ENCODE measurements at places on chromosomes 16 and 17. TPM values are rescaled to one million over a fixed set of nuclear protein-coding genes. Genes with fewer than 3 reads are reported as not detected.

- no peak overlapping the region for H3K27ac ChIP-seq
- H3K27me3 ChIP-seq, result no peaks in the 10 kb centered on the region
- H3K36me3 ChIP-seq, result no peaks in the 10 kb centered on the region
- no peak for DNase-seq
- H3K4me3 ChIP-seq, result no peak overlapping the region
Observed at GRCh38 chr16:66286527-66286926, 80.0 kb upstream of the CDH5 start.

The KRT39 gene
- total RNA-seq, result not detected

DNA sequence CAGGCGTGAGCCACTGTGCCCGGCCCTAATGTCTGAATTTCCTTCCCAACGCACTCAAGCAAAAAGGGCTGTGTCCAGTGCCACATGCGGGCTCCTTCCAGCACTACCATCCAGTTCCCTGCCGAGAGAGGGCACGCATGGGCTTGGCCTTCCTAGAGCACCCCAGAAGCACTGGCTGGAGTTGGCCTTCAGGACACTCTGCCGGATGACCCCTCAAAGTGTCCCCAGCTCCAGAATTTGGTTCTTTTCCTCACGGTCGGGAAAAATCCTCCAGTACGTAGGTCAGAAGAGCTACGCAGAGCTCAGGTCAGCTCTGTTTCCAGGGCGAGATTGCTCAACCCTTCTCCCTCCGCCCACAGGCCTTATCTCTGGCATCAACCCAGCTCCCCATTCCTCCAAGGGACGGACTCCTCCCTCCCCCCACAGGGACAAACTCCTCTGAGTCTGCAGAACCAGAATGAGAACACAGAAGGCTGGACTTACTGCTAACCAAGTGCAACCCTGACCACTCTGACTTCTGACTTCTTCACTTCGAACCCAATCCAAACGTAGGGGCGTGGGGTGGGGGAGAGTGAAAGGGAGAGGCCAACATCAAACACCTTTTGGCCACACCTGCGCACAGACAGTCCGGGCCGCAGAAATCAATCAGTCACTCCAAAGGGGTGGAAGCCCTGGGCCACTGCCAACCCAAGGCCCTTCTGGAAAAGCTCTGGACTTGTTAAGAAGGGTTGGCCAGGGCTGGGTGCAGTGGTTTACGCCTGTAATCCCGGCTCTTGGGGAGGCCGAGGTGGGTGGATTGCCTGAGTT is 3.6 kb downstream of the CDC42EP4 start:
- H3K4me3 ChIP-seq, result peak overlapping the region; percentile 26
- H3K36me3 ChIP-seq, result no peaks in the 10 kb centered on the region
- peak; percentile 90 for DNase-seq
- peak overlapping the region; percentile 92 for H3K27ac ChIP-seq

- no peak for DNase-seq
- no peaks in the 10 kb centered on the region for H3K4me1 ChIP-seq
- H3K27ac ChIP-seq, result no peak overlapping the region
Observed at GRCh38 chr17:29753845-29754439, 131.2 kb upstream of the CORO6 start.

The CASKIN1 gene
- total RNA-seq, result 0.78 TPM

DNA sequence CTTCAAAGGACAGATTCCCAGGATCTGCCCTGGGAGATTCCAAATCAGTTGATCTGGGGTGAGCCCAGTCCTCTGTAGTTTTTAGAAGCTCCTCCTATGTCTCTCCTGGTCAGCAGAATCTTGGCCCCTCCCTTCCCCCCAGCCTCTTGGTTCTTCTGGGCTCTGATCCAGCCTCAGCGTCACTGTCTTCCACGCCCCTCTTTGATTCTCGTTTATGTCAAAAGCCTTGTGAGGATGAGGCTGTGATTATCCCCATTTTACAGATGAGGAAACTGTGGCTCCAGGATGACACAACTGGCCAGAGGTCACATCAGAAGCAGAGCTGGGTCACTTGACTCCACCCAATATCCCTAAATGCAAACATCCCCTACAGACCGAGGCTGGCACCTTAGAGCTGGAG is 840 bp upstream of the CDH5 start:
- H3K4me3 ChIP-seq, result no peak overlapping the region
- H3K36me3 ChIP-seq, result no peaks in the 10 kb centered on the region
- no peaks in the 10 kb centered on the region for H3K27me3 ChIP-seq
- DNase-seq, result no peak

- no peaks in the 10 kb centered on the region for H3K4me1 ChIP-seq
- H3K27ac ChIP-seq, result no peak overlapping the region
- no peaks in the 10 kb centered on the region for H3K27me3 ChIP-seq
- H3K36me3 ChIP-seq, result no peaks in the 10 kb centered on the region
Observed at GRCh38 chr16:53094013-53094630, 39.3 kb downstream of the CHD9 start.

- no peak for DNase-seq
- no peaks in the 10 kb centered on the region for H3K4me1 ChIP-seq
- no peak overlapping the region for H3K4me3 ChIP-seq
- H3K27me3 ChIP-seq, result no peaks in the 10 kb centered on the region
- H3K36me3 ChIP-seq, result peaks cover 6% of the 10 kb centered on the region
- H3K27ac ChIP-seq, result no peak overlapping the region
Observed at GRCh38 chr17:57269052-57269451, 12.7 kb downstream of the MSI2 start.

The CA5A gene
- total RNA-seq, result not detected

The DRC3 gene
- 2.2 TPM for total RNA-seq

The DOC2A gene
- 1.9 TPM for total RNA-seq

GRCh38 chr17:60846175-60846574 is 168.5 kb downstream of the BCAS3 start:
- no peaks in the 10 kb centered on the region for H3K36me3 ChIP-seq
- H3K4me3 ChIP-seq, result no peak overlapping the region
- no peaks in the 10 kb centered on the region for H3K27me3 ChIP-seq
- no peak overlapping the region for H3K27ac ChIP-seq
- no peak for DNase-seq

DNA sequence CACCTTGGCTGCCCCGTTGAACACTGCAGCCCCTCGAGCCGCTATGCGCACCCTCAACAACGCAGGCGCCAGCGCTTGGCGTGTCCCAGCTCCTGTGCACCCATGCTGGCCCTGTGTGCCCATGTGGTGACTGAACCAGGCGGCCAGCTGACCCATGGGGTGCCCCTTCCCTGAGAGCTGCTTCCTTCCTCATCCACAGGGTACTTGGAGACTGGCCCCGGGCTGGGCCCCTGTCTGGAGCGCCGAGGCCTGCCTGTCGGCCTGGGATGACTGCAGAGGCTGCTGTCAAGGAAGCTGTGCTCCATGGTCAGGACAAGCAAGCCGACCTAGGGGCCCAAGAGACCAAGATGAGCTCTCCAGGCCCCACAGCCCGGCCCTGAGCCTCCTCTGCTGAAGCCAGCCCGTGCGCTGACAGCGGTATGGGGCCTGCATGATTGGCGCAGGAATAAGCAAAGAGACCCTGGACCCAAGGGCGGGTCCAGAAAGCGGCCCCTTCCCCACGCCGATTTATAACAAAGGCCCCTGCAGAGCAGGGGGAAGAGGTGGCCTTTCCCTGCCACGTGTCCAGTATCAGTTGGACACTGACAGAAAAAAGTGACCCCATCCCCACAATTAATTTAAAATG is 21.6 kb upstream of the BAHCC1 start:
- peak; percentile 32 for DNase-seq
- no peak overlapping the region for H3K27ac ChIP-seq
- no peaks in the 10 kb centered on the region for H3K4me1 ChIP-seq
- H3K4me3 ChIP-seq, result no peak overlapping the region
- H3K36me3 ChIP-seq, result no peaks in the 10 kb centered on the region

DNA sequence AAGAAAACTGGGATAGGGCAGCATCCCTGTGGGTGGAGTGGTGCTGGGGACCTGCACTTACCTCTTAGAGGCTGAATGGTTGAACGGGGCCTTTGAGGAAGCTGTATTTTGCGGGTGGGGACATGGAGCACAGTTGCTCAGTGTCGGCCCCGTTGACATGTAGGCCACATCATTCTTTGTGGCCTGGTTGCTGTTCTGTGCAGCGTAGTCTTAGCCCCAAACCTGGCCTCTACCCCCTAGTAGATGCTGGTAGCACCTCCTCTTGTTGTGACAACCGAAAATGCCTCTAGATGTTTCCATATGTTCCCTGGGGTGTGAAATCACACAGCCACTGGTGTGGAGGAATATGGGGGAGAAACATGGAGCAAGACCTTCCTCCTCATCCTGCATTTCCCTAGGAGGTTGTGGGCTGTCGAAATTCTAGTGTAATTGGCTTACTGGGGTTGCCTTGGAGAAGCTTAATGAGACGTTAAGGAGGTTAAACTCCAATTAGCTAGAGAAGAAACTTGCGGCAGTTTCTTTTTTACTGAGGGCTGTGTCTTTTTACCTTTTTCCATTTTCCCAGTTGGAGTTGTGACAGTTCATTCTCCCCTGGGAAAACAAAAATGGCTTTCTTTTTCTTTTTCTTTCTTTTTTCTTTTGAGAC is 9.4 kb downstream of the ABCC1 start:
- no peak overlapping the region for H3K27ac ChIP-seq
- DNase-seq, result no peak
- H3K4me3 ChIP-seq, result no peak overlapping the region
- no peaks in the 10 kb centered on the region for H3K36me3 ChIP-seq

DNA sequence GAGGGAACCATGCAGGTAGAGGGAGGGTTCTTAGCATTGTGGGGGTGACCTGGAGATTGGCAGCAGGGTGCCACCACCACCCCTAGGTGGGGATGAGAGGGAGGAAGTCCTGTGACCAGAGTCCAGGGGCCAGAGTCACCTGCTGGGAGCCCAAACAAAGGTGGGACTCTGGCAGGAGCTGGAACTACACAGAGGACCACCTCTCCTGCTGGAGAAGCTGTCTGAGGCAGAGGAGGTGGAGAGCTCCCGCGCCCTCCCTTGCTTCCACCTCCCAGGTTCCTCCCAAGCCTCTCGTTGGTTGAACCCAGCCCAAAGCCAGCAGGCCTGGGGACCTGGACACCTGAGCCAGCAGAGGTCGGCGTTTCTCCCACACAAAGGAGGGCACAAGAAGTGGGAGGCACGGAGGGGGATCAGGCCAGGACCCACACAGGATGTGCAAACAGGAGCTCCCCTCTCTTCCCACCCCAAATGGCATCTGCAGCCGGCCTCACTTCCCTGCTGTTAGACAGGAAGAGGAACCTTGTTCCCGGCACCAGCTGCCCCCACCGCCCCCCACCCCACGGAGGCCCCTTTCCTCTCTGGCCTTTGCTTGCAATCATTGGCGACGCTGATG is 154.6 kb downstream of the SEC14L1 start:
- H3K27me3 ChIP-seq, result no peaks in the 10 kb centered on the region
- peaks cover 3% of the 10 kb centered on the region for H3K4me1 ChIP-seq
- no peak for DNase-seq
- H3K36me3 ChIP-seq, result no peaks in the 10 kb centered on the region
- H3K4me3 ChIP-seq, result no peak overlapping the region

- no peaks in the 10 kb centered on the region for H3K27me3 ChIP-seq
- no peak overlapping the region for H3K27ac ChIP-seq
- no peaks in the 10 kb centered on the region for H3K36me3 ChIP-seq
- no peak overlapping the region for H3K4me3 ChIP-seq
- no peak for DNase-seq
Observed at GRCh38 chr17:74160656-74161502, 42.6 kb upstream of the RPL38 start.

The NOXO1 gene
- not detected for total RNA-seq

The OR4D1 gene
- not detected for total RNA-seq

The IL21R gene
- 0.62 TPM for total RNA-seq

GRCh38 chr17:32664936-32665583 is 178.3 kb downstream of the CDK5R1 start:
- H3K27ac ChIP-seq, result no peak overlapping the region
- no peak for DNase-seq
- no peak overlapping the region for H3K4me3 ChIP-seq
- no peaks in the 10 kb centered on the region for H3K36me3 ChIP-seq
- H3K4me1 ChIP-seq, result no peaks in the 10 kb centered on the region

DNA sequence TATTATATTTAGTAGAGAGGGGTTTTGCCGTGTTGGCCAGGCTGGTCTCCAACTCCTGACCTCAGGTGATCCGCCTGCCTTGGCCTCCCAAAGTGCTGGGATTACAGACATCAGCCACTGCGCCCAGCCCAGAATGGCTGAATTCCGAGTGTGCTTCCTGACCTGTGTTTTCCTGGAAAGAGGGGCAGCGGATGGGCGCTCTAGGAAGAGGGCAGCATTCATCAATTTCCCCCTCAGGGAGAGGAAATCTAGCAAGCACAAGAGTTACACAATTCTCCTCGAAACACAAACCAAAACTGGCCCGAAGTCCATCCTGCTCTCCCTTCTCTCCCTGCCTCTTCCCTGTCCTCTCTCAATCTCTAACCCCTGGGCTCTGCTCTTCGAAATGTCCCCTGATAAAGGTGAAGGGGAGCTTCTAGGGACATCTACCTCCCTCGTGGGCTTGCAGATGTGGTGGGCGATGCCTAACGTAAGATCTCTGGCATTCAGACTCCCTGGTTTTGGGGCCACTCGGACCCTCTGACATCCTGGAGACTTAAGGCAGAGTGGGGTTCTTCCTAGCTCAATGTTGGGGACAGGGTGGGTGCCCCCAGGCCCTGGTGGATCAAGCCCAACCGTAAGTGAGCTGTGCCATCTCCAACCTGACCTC is 1.0 kb downstream of the IL27 start:
- no peaks in the 10 kb centered on the region for H3K36me3 ChIP-seq
- no peak for DNase-seq
- no peaks in the 10 kb centered on the region for H3K4me1 ChIP-seq
- H3K4me3 ChIP-seq, result no peak overlapping the region
- no peaks in the 10 kb centered on the region for H3K27me3 ChIP-seq
- no peak overlapping the region for H3K27ac ChIP-seq

- no peaks in the 10 kb centered on the region for H3K36me3 ChIP-seq
- no peaks in the 10 kb centered on the region for H3K4me1 ChIP-seq
- H3K27ac ChIP-seq, result peak overlapping the region; percentile 53
- DNase-seq, result no peak
- H3K27me3 ChIP-seq, result no peaks in the 10 kb centered on the region
Observed at GRCh38 chr17:47692895-47693730, 848 bp upstream of the TBKBP1 start.

- no peak overlapping the region for H3K27ac ChIP-seq
- no peak overlapping the region for H3K4me3 ChIP-seq
- no peaks in the 10 kb centered on the region for H3K27me3 ChIP-seq
- DNase-seq, result no peak
- H3K4me1 ChIP-seq, result no peaks in the 10 kb centered on the region
Observed at GRCh38 chr16:79150632-79151310, 449.8 kb downstream of the MAF start.

DNA sequence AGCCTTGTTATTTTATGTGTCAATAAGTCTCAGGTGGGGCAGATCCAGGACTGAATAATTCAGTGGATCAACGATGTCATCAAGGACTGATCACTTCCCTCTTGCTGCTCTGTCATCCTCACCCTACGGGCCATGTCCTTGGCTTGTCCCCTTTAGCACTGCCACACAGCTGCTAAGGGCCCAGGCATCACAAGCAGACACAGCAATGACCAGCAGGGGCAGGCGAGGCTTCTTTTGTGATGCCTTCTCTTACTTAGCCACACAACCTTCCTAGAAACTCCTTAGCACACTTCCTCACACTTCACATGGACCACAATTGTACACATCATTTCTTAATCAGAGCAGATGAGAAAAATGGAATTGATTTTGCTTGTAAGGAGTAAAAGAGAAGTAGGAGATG is 356.3 kb upstream of the SOX9 start:
- DNase-seq, result peak; percentile 19
- H3K4me1 ChIP-seq, result no peaks in the 10 kb centered on the region
- no peak overlapping the region for H3K27ac ChIP-seq
- no peaks in the 10 kb centered on the region for H3K36me3 ChIP-seq
- no peak overlapping the region for H3K4me3 ChIP-seq
- H3K27me3 ChIP-seq, result no peaks in the 10 kb centered on the region

GRCh38 chr16:31484491-31485171 is 1.7 kb downstream of the SLC5A2 start:
- no peak for DNase-seq
- H3K4me3 ChIP-seq, result no peak overlapping the region
- H3K27me3 ChIP-seq, result no peaks in the 10 kb centered on the region
